ENCODE measurements at places on chromosomes 13 and 19.

DNA sequence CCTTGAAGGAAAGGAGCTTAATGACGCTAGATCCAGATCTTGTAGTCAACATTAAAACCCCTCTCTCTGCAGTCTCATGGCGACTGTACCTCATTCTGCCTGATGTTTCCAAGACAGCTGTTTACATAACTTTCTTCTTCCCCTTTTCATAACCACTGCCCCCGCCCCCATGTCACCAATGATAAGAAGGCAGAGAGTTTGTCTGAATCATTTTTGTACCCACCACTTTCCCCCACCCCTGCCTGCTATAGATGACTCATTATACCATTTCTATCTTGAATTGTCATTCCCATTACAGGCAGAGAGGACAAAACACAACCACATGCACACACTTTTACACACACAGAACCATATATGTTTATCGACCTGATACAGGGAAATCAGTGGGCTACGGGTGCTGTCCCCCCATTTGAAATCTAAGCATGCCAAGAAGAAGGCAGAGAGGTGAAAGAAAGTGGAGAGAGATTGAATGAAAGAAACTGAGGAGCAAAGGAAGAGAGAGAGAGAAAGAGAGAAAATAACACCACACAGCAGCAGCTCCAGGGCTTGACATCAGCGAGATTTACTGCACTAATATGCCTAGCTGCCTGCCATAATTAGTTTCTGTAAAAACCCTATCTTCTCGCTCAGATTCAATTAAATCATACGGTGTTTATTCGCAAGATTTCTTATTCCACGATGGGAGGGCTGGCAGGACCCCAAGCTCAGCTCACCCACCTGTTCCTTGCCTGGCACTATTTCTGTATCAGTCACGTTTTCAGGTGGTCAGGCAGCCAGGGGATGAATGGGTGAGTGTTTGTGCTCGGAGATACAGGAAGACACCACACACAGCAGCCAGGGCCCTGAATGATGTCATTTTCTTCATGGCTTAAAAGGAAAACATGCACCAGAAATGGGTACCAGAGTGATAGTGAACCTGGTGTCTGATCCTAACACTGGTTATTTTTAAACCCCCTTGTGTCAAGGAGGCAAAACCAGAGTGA, 114.3 kb upstream of the SERP2 start:
- peak; percentile 71 for DNase-seq

GRCh38 chr19:47098608-47099007, 15.0 kb downstream of the ZC3H4 start:
- no peak for DNase-seq

DNA sequence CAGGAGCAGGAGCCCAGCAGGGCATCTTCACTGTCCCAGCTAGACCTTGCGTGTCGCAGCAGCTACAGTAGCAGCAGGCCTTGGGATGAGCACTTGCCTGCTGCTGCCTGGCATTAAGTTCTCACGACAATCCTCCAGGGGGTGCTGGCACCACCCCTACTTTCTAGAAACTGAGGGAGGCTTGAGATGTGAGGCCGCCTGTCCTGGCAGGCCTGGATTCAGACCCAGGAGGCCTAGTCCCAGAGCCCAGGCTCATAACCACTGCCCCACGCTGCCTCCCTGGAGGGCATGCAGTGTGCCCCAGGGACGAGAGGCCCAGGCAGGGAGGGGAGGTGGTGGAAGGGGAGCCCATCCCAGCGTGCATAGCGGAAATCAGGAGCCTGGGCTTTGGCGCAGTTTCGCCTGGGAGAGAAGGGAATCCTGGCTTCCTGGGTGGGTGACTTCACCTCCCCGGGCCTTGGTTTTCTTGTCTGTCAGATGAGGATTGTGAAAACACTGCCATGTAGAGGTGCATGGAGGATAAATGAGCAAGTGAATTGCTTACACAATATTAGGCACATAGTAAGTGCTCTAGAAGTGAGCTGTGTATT, 26.1 kb downstream of the PPP5C start:
- DNase-seq, result no peak

DNA sequence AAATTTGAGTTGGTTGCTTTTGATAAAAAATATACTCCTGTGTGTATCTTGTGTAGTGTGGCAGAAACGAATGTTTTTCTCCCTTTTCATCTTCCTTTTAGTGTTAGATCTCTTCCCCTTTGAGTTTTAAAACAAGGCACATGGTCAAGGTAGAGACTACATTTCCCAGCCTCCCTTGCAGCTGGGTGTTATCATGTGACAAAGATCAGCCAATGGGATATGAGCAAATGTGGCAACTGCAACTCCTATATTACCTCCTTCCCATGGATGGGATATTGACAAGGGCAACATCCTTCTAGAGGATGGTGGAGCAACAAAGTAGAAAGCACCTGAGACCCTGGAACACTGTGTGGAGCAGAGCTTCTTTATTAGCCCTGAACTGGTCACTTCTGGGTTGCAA, 42.4 kb downstream of the ADGRE3 start:
- DNase-seq, result peak; percentile 1

DNA sequence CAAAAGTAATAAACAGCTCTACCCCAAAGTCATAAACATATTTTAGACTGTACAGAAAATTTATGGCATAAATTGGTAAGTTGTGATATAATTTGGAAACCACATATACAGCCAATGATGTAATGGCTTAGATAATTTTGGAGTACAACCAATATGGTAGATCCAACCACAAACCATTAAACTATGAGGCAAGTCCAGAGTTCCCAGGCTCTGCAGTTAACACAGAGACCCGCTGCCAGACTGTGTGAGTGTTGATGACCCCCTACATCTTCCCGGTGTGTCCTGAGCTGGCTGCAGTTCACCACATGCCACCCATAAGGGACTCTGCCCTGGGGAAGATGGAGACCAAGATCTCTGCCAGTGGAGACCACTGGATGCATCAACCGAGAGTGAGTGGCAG, 9.9 kb upstream of the SERPINE3 start:
- DNase-seq, result no peak

- DNase-seq, result no peak
These were observed 94.1 kb upstream of the STARD13 start for GRCh38 chr13:33379608-33380007.

DNA sequence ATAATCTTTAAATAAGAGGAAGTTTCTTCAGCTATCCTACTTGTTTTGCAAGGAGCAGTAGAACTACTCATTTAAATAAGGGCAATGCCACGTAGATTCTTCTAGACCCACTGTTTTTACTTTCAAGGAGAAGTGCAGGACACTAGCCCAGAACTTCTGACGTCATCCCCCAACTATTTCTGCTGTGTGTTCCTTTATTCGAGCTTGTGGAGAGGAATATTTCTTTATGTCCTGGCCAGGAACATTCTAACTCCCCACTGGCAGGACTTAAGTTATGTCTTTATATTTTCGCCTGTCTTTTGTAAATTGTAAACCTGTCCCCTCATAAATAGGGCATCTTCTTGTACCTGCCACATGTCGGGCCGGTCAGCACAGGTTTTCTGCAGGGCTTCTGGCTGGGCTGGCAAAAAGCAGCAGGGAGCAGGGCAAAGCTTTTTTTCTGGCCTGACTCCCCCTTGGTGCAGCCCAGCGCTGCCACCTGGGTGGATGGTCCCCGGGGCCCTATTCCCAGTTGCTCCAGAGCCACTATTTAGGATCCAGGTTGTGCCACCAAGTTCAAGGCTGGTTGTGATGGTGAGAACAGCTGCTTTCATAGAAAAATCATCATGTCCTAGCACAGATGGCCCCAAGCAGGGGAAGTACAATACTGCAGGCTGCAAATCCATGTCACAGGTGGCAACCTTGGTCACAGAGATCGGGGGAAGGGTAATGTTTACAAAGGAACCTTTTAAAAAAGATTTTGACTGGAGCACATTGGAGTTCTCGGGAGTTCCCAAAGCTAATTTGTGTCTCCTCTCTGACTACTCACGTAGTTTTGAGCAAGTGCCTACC, 1.8 kb downstream of the MBNL2 start:
- no peak for DNase-seq
